ENCODE measurements at places on chromosomes 2 and 18.

GRCh38 chr2:72719416-72719815, 106.4 kb downstream of the EXOC6B start:
- no peak for DNase-seq

DNA sequence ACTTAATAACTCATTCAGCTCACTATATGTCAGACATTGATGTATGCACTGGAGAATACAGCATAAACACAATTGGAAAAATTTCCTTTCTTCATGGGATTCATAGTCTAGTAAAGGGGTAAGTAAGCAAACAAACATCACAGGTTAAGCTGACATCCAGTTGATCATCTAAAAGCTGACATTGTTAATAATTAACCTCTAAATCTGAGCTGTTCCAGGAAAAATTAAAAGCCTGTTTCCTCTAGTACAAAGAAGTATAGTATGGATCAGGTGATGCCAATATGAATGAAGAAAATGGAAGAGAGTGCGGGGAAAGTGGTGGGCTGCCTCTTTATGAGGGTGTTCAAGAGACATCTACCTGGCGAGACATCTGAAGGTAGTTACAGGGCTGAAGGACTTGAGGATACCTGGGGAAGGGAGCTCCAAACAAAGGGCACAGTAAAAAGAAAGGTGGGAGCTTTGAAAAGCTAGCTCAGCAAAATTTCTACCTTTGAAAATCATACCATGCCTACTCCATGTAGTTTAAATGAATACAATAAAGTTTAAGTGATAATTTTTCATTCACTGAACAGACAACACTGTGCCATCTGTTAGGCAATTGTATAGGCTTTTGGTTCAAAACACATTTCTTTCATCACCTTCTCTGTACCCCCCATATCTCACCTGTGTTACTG, 619.3 kb downstream of the TRIB2 start:
- no peak for DNase-seq

- DNase-seq: no peak
Observed at GRCh38 chr18:5840547-5840946, 54.8 kb downstream of the TMEM200C start.

- no peak for DNase-seq
Observed at GRCh38 chr2:239928391-239929350, 96.5 kb downstream of the NDUFA10 start.

DNA sequence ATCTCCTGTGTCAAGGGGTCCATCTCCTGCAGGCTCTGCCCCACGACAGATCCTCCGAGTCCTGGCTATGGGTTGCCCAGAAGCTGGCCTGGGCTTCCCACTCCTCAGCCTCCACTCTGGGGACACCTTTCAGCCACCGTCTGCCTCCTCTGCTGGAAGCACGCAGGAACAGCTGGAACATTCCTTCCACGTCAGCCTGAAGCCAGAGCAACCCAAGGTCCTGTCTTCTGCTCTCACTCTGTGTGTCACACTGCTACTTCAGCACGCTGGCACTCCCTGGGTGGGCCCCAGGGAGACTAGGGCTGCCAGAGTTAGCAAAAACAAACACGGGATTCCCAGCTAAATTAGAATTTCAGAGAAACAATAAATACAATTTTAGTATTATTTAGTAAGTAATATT, 148.8 kb downstream of the HRH4 start:
- DNase-seq: no peak

DNA sequence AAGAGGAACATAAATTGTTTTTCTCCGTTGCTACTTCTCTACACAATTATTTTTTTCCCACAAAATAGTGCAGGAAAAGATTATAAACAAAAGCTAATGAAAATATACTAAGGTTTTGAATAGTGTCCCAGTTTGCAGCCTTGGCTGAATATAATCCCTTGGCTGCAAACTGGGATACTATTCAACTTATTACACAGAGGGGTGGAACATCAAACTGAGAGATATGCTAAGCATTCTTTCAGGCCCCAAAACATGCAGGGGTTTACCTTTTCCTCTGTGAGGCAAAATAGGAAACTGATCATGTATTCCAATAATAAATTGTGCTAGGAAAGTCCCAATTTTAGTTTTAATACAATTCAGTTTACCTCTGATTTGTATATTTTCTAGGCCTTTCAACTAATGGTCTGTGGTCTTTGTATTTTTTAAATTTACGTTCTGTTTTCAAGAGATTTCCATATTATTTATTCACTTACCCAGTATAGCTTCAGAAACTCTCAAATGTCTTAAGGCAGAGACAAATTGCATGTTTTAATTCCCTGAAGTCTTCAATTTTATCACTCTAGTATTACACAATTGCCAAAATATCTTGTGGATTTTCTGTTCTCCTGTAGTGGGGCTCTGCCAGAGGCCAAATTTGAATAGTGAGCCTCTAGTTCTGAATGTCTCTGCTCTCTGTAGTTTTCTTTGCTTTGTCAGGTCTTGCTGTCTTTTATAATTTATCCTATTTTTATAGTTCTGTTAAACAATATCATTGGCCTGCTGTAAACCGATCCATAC, 63.9 kb downstream of the PPP1R1C start:
- DNase-seq: no peak
